ENCODE measurements at places on chromosomes 1 and 21.

DNA sequence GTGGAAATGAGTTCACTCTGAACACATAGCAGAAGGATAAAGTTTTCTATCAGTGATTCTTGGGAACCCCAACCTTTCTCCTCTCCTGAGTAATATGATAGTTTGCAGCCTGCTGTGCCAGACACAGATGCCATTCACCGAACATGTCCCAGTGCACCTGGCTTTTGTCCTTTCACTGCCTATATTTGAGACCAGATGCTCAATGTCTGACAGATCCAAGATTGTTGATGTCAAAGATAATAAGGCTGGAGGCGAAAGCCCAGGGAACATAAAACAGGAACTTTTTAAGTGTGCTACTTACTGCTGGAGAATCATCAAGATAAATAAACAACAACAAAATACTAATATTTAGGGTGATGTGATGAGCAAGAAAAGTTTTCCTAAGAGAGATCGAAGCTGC, 139.3 kb downstream of the TIAM1 start:
- no peak for DNase-seq

- DNase-seq = no peak
Observed at GRCh38 chr1:160206421-160207117, 1.4 kb downstream of the PEA15 start.

DNA sequence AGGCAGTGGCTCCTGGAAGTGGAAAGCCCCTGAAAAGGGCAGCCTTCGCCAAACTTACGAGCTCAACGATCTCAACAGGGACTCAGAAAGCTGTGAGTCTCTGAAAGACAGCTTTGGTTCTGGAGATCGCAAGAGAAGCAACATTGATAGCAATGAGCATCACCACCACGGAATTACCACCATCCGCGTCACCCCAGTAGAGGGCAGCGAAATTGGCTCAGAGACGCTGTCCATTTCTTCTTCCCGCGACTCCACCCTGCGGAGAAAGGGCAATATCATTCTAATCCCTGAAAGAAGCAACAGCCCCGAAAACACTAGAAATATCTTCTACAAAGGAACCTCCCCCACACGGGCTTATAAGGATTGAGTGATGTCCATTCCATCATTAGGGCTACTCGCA, 42.4 kb downstream of the PLPPR4 start:
- no peak for DNase-seq

- no peak for DNase-seq
Observed at GRCh38 chr1:206142011-206142410, 24.8 kb upstream of the AVPR1B start.

DNA sequence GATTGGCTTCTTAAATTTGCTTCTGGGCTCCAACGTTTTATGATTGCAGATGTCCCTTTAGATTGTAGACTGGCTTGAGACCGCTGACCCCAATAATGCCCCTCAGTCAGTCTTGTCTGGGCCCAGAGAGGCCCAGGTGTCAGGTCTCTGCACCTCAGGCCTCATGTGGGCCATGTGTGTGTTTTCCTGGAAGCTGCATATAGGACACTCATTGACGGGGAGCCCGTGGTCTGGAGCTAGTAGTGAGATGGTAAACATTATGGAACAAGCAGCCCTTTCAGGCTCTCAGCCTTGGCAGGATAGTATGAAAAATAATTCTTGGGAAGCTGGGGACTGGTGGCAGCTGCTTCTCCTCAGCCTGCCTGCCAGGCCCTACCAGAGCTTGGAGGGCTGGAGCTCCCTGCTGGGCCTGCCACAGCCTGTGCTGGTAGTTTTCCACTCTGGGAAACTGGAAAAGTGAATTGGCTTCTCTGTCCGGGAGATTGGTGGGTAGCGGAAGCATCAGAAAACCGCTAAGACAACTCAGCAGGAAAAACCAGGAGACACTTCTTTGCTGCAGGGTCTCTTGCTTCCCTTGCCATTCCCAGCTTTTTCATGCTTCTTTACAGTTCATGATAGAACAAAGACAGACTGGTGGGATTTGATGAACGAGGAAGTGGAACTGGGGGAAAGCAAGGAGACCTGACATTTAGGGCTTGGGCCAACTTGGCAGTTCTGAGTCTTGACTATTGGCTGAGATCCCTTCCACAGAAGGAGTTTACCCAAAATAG, 57.8 kb upstream of the HSD17B7 start:
- DNase-seq = no peak

- DNase-seq = no peak
Observed at GRCh38 chr21:45595574-45596295, 47.8 kb upstream of the PCBP3 start.

DNA sequence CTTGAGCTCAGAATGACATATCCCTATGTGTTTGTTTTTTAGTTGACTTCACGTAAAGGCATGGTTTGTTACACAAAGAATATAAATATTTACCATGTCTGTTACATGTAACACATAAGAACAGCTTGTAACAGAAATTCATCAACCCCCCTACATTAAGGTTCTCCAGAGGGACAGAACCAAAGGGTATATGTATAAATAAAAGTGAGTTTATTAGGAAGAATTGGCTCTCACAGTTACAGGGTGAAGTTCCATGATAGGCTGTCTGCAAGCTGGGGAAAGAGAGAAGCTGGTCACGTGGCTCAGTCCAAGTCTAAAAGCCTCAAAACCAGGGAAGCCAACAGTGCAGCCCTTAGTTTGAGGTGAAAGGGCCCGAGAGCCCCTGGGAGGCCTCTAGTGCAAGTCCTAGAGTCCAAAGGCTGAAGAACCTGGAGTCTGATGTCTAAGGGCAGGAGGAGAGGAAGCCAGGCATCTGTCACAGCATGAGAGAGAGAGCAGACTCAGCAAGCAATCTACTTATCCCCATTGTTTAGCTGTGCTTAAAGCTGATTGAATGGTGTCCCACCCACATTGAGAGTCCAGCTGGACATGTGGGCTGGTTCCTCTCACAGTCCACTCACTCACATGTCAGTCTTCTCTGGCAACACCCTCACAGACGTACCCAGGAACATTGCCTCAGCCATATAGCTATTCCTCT, 15.8 kb downstream of the THRAP3 start:
- no peak for DNase-seq

All from CD4-positive, alpha-beta T cell treated with Interleukin-4 for 4 hours (primary cell).